ENCODE measurements at places on chromosomes 11 and 22. TPM values are rescaled to one million over a fixed set of nuclear protein-coding genes. Genes with fewer than 3 reads are reported as not detected.

DNA sequence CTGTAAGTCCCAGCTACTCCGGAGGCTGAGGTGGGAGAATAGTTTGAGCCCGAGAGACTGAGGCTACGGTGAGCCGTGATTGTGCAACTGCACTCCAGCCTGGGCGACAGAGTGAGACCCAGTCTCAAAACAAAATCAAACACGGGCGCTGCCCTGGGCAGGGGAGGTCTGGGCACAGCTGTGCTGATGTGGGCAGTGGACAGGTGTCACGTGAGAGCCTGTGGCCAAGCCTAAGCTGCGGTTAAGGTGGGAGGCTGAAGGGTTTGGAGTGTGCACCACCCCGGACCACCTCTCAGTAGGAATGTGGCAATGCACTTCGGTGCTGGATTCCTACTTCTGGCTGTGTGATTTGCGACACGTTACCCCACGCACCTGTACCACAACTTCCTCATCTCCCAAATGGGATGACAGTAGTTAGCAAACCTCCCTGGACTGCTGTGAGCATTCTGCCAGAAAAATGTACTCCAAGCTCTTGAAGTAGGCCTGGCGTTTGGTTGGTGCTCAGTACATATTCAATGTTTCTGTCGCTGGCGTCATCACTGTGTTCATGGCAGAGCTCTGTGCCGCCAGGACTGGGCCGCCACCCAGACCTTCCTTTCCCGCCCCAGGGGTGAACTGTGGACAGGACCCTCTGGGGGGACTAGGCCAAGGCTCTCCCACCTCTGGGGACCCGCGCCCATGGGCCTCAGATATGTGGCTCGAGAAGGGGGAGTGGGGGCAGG lies 807 bp upstream of the ZNF74 start:
- H3K4me1 ChIP-seq: no peaks in the 10 kb centered on the region
- H3K27ac ChIP-seq: no peak overlapping the region
- H3K4me3 ChIP-seq: peak overlapping the region; percentile 77
- DNase-seq: no peak
- no peaks in the 10 kb centered on the region for H3K36me3 ChIP-seq

DNA sequence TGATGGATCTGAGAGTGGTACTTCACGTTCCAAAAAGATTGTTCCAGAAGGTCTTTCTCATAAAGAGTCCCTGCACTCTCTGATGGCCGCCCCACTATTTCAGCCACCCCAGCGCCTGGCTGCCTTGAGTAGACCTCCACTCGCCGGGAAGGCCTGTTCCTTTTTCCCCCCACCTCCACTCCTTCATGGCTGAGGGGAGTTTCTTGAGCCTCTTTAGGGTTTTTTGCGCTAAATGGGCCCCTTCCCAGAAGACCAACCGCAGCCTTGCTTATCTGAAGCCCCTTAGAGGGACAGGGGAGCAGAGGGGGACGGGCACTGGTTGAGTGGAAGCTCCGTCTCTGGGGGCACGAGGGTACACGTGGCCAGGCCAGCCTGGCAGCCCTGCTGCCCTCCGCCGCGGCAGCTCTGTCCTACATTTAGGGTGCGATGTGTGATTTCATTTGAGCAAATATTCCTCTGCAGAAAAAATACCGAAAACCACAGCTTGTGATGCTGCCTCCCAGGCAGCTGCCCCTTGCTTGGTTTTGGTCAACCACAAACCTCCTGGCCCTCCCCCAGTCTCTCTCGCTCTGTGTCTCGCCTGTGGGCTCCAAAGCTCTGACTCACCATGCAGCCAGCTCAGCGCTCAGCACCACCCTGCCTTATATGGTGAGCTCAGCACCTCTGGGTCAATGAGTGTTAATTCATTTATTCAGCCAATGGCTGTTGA lies 88.7 kb downstream of the TP53I11 start:
- no peak overlapping the region for H3K4me3 ChIP-seq
- H3K4me1 ChIP-seq: peaks cover 36% of the 10 kb centered on the region
- H3K36me3 ChIP-seq: no peaks in the 10 kb centered on the region
- peak overlapping the region; percentile 59 for H3K27ac ChIP-seq

- H3K27ac ChIP-seq: no peak overlapping the region
- H3K4me1 ChIP-seq: peaks cover 27% of the 10 kb centered on the region
- no peak overlapping the region for H3K4me3 ChIP-seq
- no peaks in the 10 kb centered on the region for H3K36me3 ChIP-seq
- no peaks in the 10 kb centered on the region for H3K27me3 ChIP-seq
Measured at GRCh38 chr11:92311616-92312449, 87.2 kb downstream of the FAT3 start.

GRCh38 chr11:134266440-134266839 lies 9.7 kb upstream of the GLB1L3 start:
- H3K27ac ChIP-seq: no peak overlapping the region
- H3K36me3 ChIP-seq: no peaks in the 10 kb centered on the region
- H3K4me1 ChIP-seq: peaks cover 6% of the 10 kb centered on the region
- no peak for DNase-seq
- no peak overlapping the region for H3K4me3 ChIP-seq

GRCh38 chr11:101127197-101127698 lies 2.4 kb downstream of the PGR start:
- H3K36me3 ChIP-seq: no peaks in the 10 kb centered on the region
- H3K4me3 ChIP-seq: peak overlapping the region; percentile 68
- DNase-seq: peak; percentile 76
- no peak overlapping the region for H3K27ac ChIP-seq
- H3K4me1 ChIP-seq: peaks cover 2% of the 10 kb centered on the region

DNA sequence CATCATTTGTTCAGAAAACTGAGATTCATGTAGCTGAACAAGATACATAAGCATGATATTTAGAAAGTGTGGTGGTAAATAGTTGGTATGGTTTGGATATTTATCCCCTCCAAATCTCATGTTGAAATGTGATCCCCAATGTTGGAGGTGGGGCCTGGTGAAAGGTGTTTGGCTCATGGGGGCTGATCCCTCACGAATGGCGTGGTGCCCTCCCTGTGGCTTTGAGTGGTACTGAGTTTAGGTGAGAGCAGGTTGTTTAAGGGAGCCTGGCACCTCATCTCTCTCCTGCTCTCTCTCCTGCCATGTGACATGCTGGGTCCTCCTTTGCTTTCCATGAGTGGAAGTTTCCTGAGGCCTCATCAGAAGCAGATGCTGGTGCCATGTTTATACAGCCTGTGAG lies 48.1 kb downstream of the NXPE1 start:
- H3K4me3 ChIP-seq: no peak overlapping the region
- DNase-seq: no peak
- no peak overlapping the region for H3K27ac ChIP-seq

DNA sequence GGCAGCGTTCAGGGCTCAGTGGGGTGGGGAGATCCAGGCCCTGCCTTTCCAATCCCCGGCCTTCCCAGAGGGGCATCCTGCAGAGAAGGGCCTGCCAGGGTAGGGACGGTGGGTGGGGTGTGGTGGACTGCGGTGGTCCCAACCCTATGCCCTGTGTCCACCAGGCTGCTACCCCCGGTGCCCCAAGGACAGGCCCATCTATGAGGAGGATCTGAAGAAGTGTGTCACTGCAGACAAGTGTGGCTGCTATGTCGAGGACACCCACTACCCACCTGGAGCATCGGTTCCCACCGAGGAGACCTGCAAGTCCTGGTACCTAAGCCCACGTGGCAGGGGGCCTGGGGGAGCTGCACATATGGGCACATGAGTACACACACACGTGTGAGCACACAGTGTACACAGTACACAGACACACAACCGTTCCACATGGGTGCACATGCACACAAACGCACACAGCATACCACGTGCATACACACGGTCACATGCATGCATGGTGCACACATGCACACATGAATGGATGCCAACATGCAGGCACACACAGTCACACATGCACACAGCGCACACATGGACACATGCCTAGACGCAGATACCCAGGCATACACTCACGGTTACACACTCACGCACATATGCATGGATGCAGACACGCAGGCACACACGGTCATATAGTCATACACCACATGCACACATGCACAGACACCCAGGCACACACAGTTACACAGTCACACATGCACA lies 16.1 kb downstream of the MUC2 start:
- H3K27ac ChIP-seq: no peak overlapping the region
- no peak overlapping the region for H3K4me3 ChIP-seq
- H3K4me1 ChIP-seq: no peaks in the 10 kb centered on the region
- no peak for DNase-seq
- no peaks in the 10 kb centered on the region for H3K27me3 ChIP-seq

DNA sequence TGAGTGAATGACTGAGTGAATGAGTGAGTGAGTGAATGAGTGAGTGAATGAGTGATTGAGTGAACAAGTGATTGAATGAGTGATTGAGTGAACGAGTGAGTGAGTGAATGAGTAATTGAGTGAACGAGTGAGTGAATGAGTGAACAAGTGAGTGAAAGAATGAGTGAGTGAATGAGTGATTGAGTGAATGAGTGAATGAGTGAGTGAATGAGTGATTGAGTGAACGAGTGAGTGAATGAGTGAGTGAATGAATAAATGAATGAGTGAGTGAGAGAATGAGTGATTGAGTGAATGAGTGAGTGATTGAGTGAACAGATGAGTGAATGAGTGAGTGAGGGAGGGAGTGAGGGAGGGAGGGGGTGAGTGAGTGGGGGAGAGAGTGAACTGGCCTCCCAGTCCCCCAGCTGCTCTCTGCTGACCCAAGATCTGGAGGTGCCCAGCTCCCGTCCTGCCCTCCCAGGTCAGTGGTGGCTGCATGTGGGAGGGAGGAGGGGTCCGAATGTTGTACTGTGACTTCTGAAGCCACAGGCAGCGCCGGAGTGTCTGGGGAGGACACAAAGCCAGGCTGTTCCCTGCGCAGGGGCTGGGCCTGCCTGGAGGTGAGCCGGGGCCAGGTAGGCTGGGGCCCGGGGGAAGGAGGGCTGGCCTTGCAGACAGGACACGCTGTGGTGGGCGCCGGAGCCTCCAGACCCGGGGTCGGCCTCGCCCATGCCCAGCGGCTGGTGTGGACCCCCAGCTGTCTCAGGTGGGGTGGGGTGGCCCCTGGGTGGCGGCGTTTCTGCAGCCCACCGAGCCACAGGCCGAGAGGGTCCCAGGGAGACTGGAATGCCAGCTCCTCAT lies 17.8 kb upstream of the PIM3 start:
- H3K4me3 ChIP-seq: no peak overlapping the region
- H3K4me1 ChIP-seq: peaks cover 7% of the 10 kb centered on the region
- H3K27ac ChIP-seq: no peak overlapping the region
- DNase-seq: no peak

Gene NUP98
- polyA plus RNA-seq: 243 TPM

Gene EIF3M
- polyA plus RNA-seq: 302 TPM

Gene ROM1
- 0.86 TPM for polyA plus RNA-seq

Measured in H1 (cell line).